ENCODE measurements at places on chromosomes 6 and 20.

DNA sequence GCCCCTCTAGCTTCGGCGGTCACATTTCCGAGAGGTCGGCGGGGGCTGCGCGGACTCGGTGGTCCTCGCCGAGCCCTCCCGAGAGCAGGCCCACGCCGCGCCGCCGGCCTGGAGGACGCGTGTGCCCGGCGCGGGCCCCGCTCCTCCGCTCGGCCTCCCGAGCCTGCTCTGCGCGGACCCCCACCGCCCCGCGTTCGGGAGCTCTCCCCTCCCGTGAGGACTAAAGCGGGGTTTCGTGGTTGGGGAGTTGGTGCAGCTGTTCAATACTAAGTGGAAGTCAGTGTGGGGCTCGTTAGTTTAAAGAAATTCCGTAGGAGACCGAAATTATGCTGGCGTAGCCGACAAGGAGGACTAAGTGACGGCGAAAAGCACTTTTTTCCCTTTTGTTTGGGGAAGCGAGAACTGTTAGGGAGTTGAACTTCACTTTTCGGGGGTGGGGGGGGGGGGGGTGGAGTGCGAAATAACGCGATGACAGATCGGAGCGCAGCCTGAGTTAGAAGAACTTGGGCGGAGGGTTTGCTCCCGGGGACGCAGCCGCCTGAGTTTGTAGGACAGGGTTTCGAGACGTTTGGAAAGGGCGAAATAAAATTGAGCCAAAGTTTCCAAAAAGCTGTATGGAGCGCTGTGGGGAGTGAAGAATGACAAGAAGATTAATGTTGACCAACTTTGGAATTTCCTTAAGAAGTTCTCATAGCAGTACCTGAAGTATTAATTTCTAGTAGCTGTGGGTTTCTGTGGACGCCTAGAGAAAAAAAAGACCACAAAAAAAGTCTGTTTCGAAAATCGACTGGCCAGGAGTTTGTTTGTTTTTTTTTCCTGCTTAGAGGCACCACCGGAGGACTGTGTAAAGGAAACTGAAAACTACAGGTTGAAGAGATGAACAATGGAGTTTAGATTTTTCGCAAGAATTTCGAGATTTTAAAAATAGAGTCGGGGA is 1.4 kb downstream of the QKI start:
- no peak for DNase-seq

DNA sequence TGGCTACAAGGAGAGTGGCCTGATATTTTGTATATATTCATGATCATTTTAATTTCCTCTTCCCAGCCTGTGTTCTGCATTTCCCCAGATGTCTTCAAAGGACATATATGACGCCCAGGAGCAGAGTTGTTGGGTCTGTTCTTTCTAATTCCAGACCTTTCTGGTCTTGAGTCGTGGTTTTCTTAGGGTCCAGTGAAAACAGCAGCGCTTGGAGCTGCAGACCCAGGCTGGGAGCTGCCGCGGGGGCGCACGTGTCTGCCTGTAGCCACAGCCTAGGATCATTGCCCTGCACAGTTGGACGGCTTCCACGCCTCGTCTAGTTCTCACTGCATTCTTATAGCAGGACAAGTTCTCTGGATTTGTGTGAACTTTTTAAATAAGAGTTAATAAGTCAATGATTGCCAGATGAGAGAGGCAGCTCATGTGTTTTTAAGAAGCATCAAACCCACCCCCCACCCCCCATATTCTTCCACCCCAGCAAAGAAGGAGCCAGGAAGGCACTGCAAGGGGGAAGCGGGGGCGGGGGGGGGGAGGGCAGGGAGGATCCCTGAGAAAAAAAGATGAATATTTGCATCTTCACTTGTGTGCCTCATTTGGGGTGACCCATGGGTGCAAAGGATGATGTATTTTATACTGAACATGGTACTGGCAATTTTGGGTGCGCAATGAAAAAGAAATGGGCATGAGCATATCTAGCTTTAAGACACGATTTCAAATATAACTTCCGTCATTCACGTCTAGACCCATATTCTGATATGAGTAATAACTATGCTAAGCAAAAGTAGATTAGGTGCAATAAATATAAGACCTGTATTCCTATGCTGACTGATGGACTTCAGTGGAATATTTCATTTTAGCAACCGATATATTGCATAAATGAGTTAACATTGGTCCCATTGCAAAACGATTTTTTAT is 160.0 kb downstream of the TBXT start:
- DNase-seq = no peak

GRCh38 chr6:129455126-129455769 is 254.7 kb downstream of the ARHGAP18 start:
- DNase-seq = no peak

DNA sequence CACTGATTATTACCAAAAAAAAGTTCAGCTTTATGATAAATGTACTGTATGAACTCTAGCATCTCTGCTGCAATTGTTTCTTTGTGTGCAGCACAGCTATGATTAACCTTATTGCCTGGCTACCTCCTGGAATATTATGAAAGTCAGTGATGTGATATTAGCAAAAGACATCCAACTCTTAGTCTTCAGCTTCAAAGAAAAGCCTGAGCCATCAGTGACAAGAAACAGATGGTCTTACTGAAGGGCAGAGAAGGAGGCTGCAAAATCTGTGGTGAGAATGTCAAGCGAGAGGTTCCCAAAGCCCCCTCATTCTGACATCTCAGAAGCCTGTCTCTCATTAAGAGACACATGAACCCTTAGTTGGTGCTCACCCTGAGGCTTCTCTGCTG is 89.4 kb upstream of the TNFAIP3 start:
- no peak for DNase-seq

GRCh38 chr20:46545077-46545826 is 5.2 kb downstream of the OCSTAMP start:
- DNase-seq = no peak

DNA sequence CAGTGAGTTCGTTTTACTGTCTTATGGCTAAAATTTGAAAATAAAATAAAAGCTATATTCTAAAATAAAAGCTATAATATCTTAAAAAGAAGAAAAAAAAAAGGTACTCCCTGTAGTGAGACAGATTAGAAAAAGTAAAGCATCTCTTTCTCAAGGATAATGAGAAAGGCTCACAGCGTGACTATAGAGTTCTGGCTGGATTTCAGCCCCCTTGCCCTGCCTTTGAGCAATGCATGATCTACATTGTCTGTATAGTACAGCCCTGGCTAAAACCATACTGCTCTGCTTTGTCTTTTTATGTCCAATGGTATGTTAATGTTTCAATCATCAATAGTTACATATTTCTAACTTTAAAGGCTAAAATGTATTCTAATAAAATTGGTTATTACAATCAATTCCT is 91.2 kb downstream of the PRSS35 start:
- DNase-seq = no peak

DNA sequence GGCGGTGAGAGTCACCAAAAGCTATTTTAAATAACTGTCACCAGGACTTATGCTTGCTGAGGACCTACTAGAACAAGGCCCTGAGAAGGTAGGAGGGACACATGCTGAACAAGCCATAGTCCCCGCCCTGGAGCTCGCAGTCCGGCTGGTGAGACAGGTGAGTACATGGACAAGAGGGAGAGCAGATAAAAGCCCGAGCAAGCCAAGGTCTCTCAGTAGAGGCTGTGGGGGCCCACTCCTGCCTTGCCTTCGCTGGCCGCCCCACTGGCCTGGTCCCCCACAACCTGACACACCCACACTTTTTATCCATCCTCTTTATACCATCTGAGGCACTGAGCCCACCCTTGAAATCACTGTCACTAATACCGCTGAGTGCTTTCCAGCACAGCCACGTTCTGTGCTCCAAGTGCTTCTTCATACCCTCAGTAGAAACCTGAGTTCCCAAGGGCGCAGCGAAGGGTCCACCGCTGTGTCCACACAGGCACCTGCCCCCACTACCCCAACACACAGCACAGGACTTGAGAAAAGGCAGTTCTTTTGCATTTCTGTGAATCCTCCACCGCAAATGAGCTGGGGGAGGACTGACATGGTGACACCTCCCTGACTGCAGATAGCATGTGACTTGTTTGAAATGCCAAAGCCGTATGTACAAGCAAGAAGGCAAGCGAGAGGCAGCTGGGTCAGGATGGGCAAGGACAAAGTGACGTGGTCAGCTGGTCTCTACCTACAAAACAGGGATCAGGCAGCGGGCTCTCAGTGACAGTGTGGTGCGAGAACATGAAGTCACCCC is 12.1 kb downstream of the DDRGK1 start:
- DNase-seq = no peak

GRCh38 chr6:154548130-154548830 is 37.8 kb upstream of the CNKSR3 start:
- DNase-seq = peak; percentile 38
